Urinary bladder (tissue), 4 donors: ENCODE measurements at places on chromosomes 13 and 19. TPM values are rescaled to one million over a fixed set of nuclear protein-coding genes. Genes with fewer than 3 reads are reported as not detected.

Gene SKA3
- total RNA-seq = 16.7 TPM

Gene SCN1B
- 1.6 TPM for total RNA-seq

Gene OLFM2
- 18.2 TPM for total RNA-seq

Gene UBE2L5
- total RNA-seq = 0.21 TPM

Gene SHISA2
- total RNA-seq = 8.8 TPM

Gene GJB2
- 2.5 TPM for total RNA-seq

Gene GRAMD1A
- total RNA-seq = 34.2 TPM

Gene CFAP97D2
- total RNA-seq = not detected

Gene USF2
- total RNA-seq = 27.4 TPM

Gene SERPINE3
- 0.16 TPM for total RNA-seq

Gene ZIC2
- total RNA-seq = 0.11 TPM

Gene ACOD1
- total RNA-seq = not detected

Gene ADM5
- total RNA-seq = 1.4 TPM
